MCF 10A (cell line): ENCODE measurements at places on chromosomes 6 and 20. TPM values are rescaled to one million over a fixed set of nuclear protein-coding genes. Genes with fewer than 3 reads are reported as not detected.

The ACSS1 gene
- 0.51 and 0.83 TPM in 2 replicates for total RNA-seq

The EHMT2 gene
- total RNA-seq, result 20.2 and 21.8 TPM in 2 replicates

The SULF2 gene
- 68.7 and 82.2 TPM in 2 replicates for total RNA-seq

The COL10A1 gene
- not detected in 2 replicates for total RNA-seq

The RAD21L1 gene
- not detected in 2 replicates for total RNA-seq

The PHACTR1 gene
- total RNA-seq, result not detected in 2 replicates

The HLA-DPB1 gene
- total RNA-seq, result not detected in 2 replicates

The CFAP206 gene
- 0.27 TPM in 1 of 2 replicates, not detected in the other for total RNA-seq

The RNF182 gene
- total RNA-seq, result not detected in 2 replicates

The TMC2 gene
- total RNA-seq, result not detected in 2 replicates

The SLC52A3 gene
- 0.14 and 0.17 TPM in 2 replicates for total RNA-seq

The SLC22A1 gene
- 0.86 and 1.4 TPM in 2 replicates for total RNA-seq

The ZNF391 gene
- total RNA-seq, result 6.2 and 8.3 TPM in 2 replicates

The TBXT gene
- total RNA-seq, result not detected in 2 replicates

The KIZ gene
- total RNA-seq, result 47.2 and 56.1 TPM in 2 replicates

The PSMB1 gene
- 144 and 161 TPM in 2 replicates for total RNA-seq

The CD24 gene
- 7.2 and 10.4 TPM in 2 replicates for total RNA-seq

The ALDH8A1 gene
- total RNA-seq, result 1.1 and 2.0 TPM in 2 replicates

The HLA-DQB2 gene
- total RNA-seq, result not detected in 2 replicates

The CYP21A2 gene
- 0.33 and 0.88 TPM in 2 replicates for total RNA-seq

The SGK2 gene
- 0.33 and 1.1 TPM in 2 replicates for total RNA-seq

The DEFB132 gene
- total RNA-seq, result not detected in 2 replicates

The SLC24A3 gene
- not detected in 2 replicates for total RNA-seq

The REM1 gene
- total RNA-seq, result not detected in 2 replicates

The SNRPB gene
- 236 and 240 TPM in 2 replicates for total RNA-seq

The BPI gene
- not detected in 2 replicates for total RNA-seq

The TCP11 gene
- not detected in 2 replicates for total RNA-seq

The CCN2 gene
- total RNA-seq, result 10.9 and 49.4 TPM in 2 replicates

The SNAP25 gene
- not detected in 2 replicates for total RNA-seq

The SPATS1 gene
- total RNA-seq, result not detected in 2 replicates

The PTK7 gene
- 42.6 and 48.4 TPM in 2 replicates for total RNA-seq
